Smooth muscle cell of bladder (primary cell): ENCODE measurements at places on chromosomes 3 and 15. TPM values are rescaled to one million over a fixed set of nuclear protein-coding genes. Genes with fewer than 3 reads are reported as not detected.

The UACA gene
- total RNA-seq = 87.3 and 95.9 TPM in 2 replicates

The ZBTB20 gene
- total RNA-seq = 12.6 and 13.8 TPM in 2 replicates

The ROBO1 gene
- 98.5 and 150 TPM in 2 replicates for total RNA-seq

The SEMA6D gene
- total RNA-seq = 13.4 and 22.9 TPM in 2 replicates

The CASR gene
- total RNA-seq = not detected in 2 replicates

The THBS1 gene
- total RNA-seq = 1,557 and 2,356 TPM in 2 replicates

The THSD4 gene
- total RNA-seq = 28.0 and 33.8 TPM in 2 replicates

The POC1A gene
- 3.8 and 4.6 TPM in 2 replicates for total RNA-seq

The NOP10 gene
- 178 and 197 TPM in 2 replicates for total RNA-seq

The TMCO5A gene
- total RNA-seq = not detected in 2 replicates

The RPL39L gene
- 12.2 and 15.6 TPM in 2 replicates for total RNA-seq

The SAXO2 gene
- total RNA-seq = 0.65 and 3.1 TPM in 2 replicates

The INO80 gene
- 16.2 and 18.3 TPM in 2 replicates for total RNA-seq

The CLDN1 gene
- 0.14 and 0.18 TPM in 2 replicates for total RNA-seq

The FAM227B gene
- 4.4 and 4.6 TPM in 2 replicates for total RNA-seq

The SEMA3B gene
- total RNA-seq = 16.5 and 31.8 TPM in 2 replicates

The FOXB1 gene
- total RNA-seq = not detected in 2 replicates

The FBXO40 gene
- total RNA-seq = not detected in 2 replicates

The PSTPIP1 gene
- 0.28 TPM in 1 of 2 replicates, not detected in the other for total RNA-seq

The CSTA gene
- total RNA-seq = 3.8 and 8.0 TPM in 2 replicates

The SLC28A1 gene
- total RNA-seq = not detected in 2 replicates

The HCN4 gene
- not detected in 2 replicates for total RNA-seq

The ITGA11 gene
- total RNA-seq = 28.6 and 55.0 TPM in 2 replicates

The MEGF11 gene
- not detected in 2 replicates for total RNA-seq

The GPD1L gene
- 5.4 and 8.0 TPM in 2 replicates for total RNA-seq

The PLA2G4D gene
- total RNA-seq = not detected in 2 replicates

The CX3CR1 gene
- total RNA-seq = under 0.01 TPM in 1 of 2 replicates, not detected in the other

The SCN11A gene
- total RNA-seq = under 0.01 TPM in 2 replicates

The GOLGA8J gene
- not detected in 2 replicates for total RNA-seq

The PATL2 gene
- total RNA-seq = 0.28 and 0.43 TPM in 2 replicates

The DNAH12 gene
- total RNA-seq = under 0.01 and 0.18 TPM in 2 replicates

The ATRIP gene
- total RNA-seq = 2.8 and 4.0 TPM in 2 replicates

The NCEH1 gene
- total RNA-seq = 6.3 and 9.2 TPM in 2 replicates

The PP2D1 gene
- total RNA-seq = not detected in 2 replicates

The DUOXA1 gene
- not detected in 2 replicates for total RNA-seq
